ENCODE measurements at places on chromosomes 3 and 15. TPM values are rescaled to one million over a fixed set of nuclear protein-coding genes. Genes with fewer than 3 reads are reported as not detected.

Gene RASGRF1
- not detected for total RNA-seq

Gene HDC
- 0.32 TPM for total RNA-seq

Gene CD86
- 12.4 TPM for total RNA-seq

Gene CD47
- total RNA-seq: 140 TPM

Gene GOLGA8Q
- 3.0 TPM for total RNA-seq

Gene ANKRD34C
- total RNA-seq: not detected

Gene IGDCC3
- total RNA-seq: not detected

Gene FOXB1
- total RNA-seq: 1.6 TPM

Gene KLHL25
- 5.7 TPM for total RNA-seq

Gene ARPIN
- total RNA-seq: not detected

Gene INSYN1
- total RNA-seq: not detected

Gene KLF15
- not detected for total RNA-seq

Gene TRMT10C
- total RNA-seq: 30.3 TPM

Gene ADPRH
- 2.8 TPM for total RNA-seq

Gene RASL12
- total RNA-seq: not detected

Gene ACTC1
- total RNA-seq: not detected

Gene SEMA6D
- total RNA-seq: not detected

Gene RABL3
- 28.8 TPM for total RNA-seq

Gene TMEM158
- total RNA-seq: 1.0 TPM

Gene GOLGA8T
- not detected for total RNA-seq

Gene POLQ
- 37.1 TPM for total RNA-seq

Gene ADAMTSL3
- total RNA-seq: 0.07 TPM

Gene MCF2L2
- 4.3 TPM for total RNA-seq

Gene CHRM5
- not detected for total RNA-seq

Gene TYRO3
- 1.3 TPM for total RNA-seq

Gene PRSS50
- total RNA-seq: not detected

Gene KNG1
- not detected for total RNA-seq

Gene USP19
- 61.2 TPM for total RNA-seq
